Motor neuron (in vitro differentiated cells): ENCODE measurements at places on chromosomes 13 and 19. TPM values are rescaled to one million over a fixed set of nuclear protein-coding genes. Genes with fewer than 3 reads are reported as not detected.

AZU1 gene
- total RNA-seq = 0.24 TPM in 1 of 2 replicates, not detected in the other

GPC6 gene
- total RNA-seq = 15.7 and 16.1 TPM in 2 replicates

FOXA3 gene
- 0.13 and 0.18 TPM in 2 replicates for total RNA-seq

TEX101 gene
- not detected in 2 replicates for total RNA-seq

C1QTNF9 gene
- 0.22 and 0.62 TPM in 2 replicates for total RNA-seq

SIGLEC12 gene
- total RNA-seq = not detected in 2 replicates

PLPP2 gene
- 2.7 and 3.5 TPM in 2 replicates for total RNA-seq

CPAMD8 gene
- 1.1 and 2.0 TPM in 2 replicates for total RNA-seq

IGFL2 gene
- 212 and 247 TPM in 2 replicates for total RNA-seq

CASP14 gene
- 0.09 and 0.10 TPM in 2 replicates for total RNA-seq

POLR1D gene
- total RNA-seq = 118 and 120 TPM in 2 replicates

SYNGR4 gene
- not detected in 2 replicates for total RNA-seq

MAMSTR gene
- total RNA-seq = 3.3 and 3.5 TPM in 2 replicates

TUBA3C gene
- 0.69 TPM in 1 of 2 replicates, not detected in the other for total RNA-seq

U2AF2 gene
- 211 and 215 TPM in 2 replicates for total RNA-seq

FFAR1 gene
- total RNA-seq = 0.09 and 0.16 TPM in 2 replicates

NOSIP gene
- total RNA-seq = 137 and 145 TPM in 2 replicates

HNRNPM gene
- total RNA-seq = 196 and 230 TPM in 2 replicates
